ENCODE measurements at places on chromosomes 2 and 18.

- no peak for DNase-seq
Observed at GRCh38 chr2:203451011-203451410, 84.1 kb downstream of the RAPH1 start.

GRCh38 chr2:236876642-236877041, 209.0 kb upstream of the COPS8 start:
- no peak for DNase-seq

- peak; percentile 3 for DNase-seq
Observed at GRCh38 chr2:72973566-72974435, 56.5 kb downstream of the EMX1 start.

DNA sequence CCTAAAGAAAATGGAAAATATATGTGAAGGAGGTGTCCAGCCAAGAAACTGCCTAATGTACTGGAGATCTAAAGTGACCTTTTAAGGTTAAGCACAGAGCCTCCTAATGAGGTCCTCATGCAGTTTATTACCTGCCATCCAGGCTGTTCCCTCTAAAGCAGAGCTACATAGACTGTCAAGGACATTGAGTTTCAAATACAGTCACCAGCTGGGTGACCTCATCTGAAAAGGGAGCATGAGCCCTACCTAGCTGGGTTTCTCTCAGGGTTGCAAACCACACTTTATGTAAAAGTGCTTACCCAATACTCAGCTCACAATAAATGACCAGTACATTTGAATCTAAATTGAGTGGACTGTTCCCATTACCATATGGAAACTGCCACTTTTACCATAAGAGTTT, 65.4 kb upstream of the CTNNA2 start:
- DNase-seq = no peak
